NCI-H1048 (cell line): ENCODE measurements at places on chromosomes 11 and 22.
A peak's percentile ranks its signal among the peaks of the same experiment; 100 is the strongest.

DNA sequence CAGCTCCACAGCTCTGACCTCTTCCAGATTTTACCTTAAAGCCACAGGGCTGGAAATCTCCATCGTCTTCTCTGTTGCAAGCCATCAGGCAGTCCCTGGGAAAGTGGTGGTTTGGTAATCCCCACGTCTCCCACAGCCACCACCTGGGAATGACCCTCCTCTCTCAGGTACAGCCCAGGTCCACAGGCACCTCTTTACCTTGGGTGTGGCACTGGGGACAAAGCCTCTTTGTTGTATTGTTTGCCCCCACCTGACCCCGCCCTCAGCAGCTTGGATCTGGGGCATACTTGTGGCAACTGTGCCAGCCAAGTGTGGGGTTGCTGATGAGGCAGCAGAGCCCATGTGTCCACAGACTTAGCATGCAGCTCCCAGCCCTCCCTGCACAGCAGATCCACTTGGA is 77.6 kb downstream of the LRRC32 start:
- DNase-seq = no peak

GRCh38 chr11:67436459-67437081 is 912 bp downstream of the PTPRCAP start:
- DNase-seq = no peak

GRCh38 chr11:78380615-78381051 is 37.0 kb downstream of the GAB2 start:
- no peak for DNase-seq

GRCh38 chr11:91136631-91137030 is 913.8 kb upstream of the CHORDC1 start:
- no peak for DNase-seq

DNA sequence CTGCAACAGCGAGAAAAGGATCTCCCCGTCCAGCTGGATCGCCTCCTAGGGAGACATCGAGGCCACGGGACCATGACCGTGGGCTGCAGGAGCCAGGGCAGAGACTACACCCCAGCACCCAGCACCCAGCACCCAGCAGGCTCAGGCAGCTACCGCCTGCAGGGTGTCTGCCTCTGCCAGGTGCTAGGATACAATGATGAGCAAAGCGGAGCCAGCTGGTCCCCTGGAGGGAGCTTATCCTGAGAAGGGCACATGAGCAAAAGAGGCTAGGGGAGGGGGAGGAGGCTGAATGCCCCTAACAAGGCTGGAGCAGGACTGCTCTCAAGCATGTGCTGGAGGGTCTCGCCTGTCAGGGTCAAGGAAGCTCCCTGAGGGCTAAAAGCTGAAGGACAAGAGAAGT is 4.8 kb upstream of the CASTOR1 start:
- no peak for DNase-seq

DNA sequence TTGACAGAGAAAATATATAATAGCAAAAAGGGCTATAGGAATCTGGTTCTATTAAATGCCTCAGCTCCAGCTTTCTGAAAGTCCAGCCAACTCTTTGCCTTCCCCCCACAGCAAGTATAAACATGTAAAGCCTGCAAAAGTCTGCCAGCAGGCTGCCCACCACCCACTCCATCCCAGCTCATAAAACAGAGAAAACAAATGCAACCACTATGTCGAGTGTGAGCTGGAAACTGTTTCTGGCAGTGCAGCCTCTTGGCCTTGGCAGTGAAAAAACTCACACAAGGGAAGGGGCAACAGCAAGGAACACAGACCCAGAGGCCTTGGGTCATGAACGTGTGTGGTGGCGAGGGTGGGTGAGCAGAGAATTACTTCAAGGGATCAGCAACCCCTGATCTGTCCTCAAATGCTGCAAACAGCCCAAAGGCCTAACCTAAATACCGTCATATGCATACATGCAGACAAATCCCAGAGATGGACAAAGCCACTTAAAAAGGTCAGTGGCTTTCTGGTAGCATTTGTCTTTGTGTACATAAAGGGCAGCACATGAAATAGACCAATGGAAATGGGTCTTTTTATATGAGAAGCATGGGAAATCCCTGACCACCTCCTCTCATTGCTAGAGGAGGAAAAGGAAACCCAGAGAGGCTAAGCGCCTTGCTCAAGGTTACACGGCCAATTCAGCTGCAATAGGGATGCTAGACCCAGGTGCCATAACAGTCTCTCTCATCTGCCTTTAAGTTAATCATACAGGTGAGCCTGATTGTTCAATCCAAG is 74.8 kb downstream of the NAT10 start:
- no peak for DNase-seq

DNA sequence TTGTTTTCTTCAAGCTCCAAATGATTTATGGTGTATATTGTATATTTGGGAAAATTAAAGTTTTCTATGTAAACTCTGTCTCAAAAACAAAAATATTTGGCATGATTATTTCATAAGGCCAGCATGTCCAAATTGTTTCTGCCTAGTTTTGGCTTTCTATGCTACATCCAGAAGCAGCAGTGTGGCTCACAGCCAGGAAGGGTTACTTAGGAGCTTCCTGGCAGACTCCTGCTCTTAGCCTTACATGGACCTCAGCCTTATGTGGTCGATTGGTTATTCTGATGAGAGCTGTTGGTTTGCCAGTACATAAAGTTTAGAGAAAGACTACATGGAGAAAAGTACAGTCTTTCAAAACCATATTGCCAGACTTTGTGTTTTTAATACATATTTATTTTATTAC is 297.7 kb upstream of the FAT3 start:
- no peak for DNase-seq

DNA sequence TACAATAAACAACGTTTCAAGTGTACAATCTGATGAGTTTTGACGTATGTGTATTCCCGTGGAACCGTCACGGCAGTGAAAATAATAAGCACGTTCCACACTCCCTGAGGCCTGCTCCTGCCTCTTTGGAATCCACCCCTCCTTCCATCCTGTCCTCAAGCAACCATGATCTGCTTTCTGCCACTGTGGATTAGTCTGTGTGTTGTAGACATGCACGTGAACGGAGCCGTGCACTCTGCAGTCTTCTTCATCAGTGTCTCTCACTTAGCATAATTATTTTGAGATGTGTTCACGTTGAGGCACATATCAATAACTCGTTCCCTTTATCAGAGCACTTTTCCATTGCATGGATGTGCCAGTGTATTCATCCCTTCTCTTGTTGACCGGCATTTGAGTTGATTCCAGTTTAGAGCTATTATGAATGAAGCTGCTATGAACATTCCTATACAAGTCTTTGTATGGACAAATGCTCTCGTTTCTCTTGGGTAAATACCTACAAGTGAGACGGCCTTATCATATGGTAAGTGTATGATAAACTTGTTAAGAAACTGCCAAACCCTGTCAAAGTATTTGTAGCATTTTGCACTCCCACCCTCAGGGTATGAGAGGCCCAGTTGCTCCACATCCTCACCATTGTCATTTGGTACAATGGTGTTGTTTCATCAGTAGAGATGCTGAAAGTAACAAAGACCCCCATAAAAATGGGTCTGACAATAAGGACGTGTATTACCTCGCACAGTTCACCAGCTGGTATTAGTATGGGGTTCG is 102.8 kb upstream of the CRYBB3 start:
- no peak for DNase-seq

GRCh38 chr11:99015634-99016454 is 4.9 kb upstream of the CNTN5 start:
- no peak for DNase-seq

DNA sequence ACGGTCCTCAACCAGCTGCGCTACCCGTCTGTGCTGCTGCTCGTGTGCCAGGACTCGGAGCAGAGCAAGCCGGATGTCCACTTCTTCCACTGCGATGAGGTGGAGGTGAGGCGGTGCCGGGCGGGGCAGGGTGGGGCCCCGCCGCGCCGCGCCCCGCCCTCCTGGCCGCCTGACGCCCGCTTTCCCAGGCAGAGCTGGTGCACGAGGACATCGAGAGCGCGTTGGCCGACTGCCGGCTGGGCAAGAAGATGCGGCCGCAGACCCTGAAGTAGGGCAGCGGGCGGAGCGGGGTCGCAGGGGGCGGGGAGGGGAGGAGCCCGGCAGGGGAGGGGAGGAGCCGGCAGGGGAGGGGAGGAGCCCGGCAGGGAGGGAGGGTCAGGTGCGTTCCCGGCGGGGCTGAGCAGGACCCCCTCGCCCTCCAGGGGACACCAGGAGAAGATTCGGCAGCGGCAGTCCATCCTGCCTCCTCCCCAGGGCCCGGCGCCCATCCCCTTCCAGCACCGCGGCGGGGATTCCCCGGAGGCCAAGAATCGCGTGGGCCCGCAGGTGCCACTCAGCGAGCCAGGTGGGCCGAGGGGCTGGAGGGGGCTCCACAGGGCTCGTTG is 14.7 kb downstream of the EPS8L2 start:
- DNase-seq = no peak

- DNase-seq = no peak
Observed at GRCh38 chr22:21651521-21652009, 9.5 kb downstream of the SDF2L1 start.

GRCh38 chr22:28207281-28208030 is 288.4 kb upstream of the PITPNB start:
- DNase-seq = no peak

- DNase-seq = no peak
Observed at GRCh38 chr22:20033045-20033706, 12.3 kb downstream of the TANGO2 start.

DNA sequence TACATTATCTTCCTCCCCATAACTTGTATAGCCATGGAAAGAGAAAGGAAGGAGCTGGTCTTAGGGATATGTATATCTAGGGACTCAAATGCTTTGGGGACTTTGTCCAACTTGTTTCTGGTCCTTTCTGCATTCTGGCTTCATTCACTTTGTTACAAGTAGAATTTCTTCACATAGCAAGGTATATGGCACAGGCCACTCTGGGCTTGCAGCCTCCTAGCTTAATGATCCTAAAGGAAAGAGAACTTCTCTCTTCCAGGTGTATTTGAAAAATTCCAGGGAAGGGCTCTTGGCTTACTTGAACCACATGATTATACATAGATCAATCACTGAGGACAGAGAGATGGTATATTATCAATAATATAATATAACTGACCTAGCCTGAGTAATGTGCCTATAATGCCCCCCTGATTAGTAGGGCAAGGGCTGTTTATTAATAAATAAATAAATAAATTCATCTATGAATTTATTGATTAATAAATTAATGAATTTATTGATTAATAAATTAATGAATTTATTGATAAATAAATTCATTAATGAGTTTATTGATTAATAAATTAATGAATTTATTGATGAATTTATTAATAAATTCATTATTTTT is 48.2 kb upstream of the CEP295 start:
- no peak for DNase-seq

DNA sequence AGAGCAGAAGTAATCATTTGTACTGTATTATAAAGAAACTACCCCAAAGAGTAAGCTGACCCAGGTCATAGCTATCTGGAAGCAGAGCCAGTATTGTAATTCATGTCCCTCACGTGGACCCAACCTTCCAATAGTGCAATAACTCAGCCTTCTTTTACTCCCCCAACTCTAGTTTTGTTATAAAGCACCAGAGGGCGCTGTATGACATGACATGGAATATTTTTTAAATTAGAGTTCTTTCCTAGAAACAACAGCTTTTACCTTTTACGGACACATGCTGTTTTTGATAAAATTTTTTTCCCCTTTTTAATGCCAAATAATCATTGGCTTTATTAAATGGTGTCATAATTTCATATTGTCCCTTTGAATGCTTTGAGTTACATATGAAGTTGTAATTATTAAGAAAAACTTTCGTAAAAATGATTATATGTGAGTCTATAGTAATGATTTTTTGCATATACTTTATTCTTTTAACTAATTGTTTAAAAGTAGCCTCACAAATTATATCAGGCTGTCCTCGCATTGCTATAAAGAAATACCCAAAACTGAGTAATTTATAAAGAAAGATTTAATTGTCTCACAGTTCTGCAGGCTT is 76.9 kb downstream of the DKK3 start:
- DNase-seq = peak; percentile 35

- DNase-seq = no peak
Observed at GRCh38 chr11:64687643-64688533, 35.1 kb downstream of the NRXN2 start.

GRCh38 chr11:117983163-117983475 is 3.1 kb upstream of the IL10RA start:
- no peak for DNase-seq

GRCh38 chr11:67126986-67127385 is 7.9 kb downstream of the KDM2A start:
- DNase-seq = no peak

DNA sequence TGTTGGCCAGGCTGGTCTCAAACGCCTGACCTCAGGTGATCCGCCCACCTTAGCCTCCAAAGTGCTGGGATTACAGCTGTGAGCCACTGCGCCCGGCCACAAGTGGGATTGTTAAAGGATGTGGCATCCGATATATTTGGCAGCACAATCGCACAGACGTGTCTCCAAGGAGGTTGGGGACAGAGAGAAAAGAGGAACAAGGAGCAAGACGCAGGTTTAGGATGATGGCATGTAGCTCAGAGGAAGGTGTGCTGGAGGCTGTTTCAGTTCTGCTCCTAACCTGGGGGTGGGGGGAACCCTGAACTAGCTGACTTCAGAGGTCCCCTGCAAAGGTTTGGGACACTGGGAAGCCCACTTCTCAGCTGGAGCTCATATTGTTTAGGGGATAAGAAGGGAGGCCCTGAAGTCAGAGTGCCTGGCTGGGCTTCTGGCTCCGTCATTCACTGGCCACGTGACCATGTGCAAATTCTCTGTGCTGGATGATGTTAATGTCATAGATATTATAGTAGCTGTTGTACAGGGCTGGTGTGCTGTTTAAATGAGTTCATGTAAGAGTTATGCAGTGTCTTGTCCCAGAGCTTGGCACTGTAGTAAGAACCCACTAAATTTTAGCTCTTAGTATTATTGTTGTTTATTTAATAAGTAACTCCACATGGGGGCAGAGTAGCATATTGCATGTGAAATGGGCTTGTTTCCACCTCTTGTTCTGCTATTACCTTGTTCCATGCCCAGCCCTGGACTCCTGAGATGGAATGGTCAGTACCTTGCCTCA is 129.7 kb downstream of the ST3GAL4 start:
- DNase-seq = no peak

DNA sequence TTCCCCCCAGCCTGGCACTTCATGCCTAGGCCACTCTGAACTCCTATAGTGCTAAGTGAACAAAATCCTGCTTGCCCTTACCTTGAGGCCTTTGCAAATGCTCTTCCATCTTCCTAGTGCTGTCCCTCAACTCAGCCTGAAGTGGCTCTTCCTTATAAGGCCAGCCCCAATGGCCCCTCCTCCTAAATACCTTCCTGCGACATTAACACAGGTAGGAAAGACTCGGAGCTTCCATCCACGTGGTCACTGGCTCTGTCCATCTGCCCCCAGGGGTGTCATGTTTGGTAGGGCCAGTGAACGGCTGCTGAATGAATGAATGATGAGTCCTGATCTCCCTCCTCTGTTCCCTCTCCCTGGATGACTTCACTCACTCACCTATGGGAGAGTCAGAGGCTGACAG is 4.2 kb downstream of the PDE2A start:
- no peak for DNase-seq
